Activated CD4-positive, alpha-beta memory T cell treated with anti-CD3 and anti-CD28 coated beads for 36 hours (primary cell): ENCODE measurements at places on chromosomes 16 and 17.

DNA sequence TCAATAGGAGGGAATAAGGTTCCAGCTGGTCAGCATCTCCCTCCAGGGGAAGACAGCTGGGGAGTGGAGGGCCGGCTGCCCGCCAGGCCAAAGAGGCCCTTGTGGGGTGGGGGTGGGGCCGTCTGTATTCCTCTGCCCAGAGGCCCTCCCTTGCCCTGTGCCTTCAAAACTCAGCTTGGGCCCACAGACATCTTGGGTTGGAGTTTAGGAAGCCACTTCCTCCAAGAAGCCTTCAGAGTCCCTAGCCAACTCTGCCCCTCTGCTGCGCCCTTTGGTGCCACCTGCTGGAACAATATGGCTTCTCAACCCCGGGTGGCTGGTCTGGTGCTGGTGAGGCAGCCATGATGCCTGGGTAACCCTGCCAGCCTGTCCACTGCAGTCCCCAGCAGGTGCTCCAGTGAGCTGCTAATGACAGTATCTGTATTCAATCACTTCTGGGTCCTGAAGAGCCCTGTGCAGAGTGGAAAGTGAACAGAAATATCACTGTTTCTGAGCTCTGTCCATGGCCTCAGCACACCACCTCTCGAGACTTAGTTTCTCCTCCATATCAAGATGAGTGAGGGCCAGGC is 16.7 kb downstream of the HSD11B2 start:
- H3K27me3 ChIP-seq: no peaks in the 10 kb centered on the region
- H3K27ac ChIP-seq: no peak overlapping the region
- no peaks in the 10 kb centered on the region for H3K4me1 ChIP-seq
- H3K4me3 ChIP-seq: no peak overlapping the region
- H3K36me3 ChIP-seq: peaks cover 2% of the 10 kb centered on the region
- DNase-seq: peak; percentile 87

GRCh38 chr17:82923366-82924113 is 83.7 kb upstream of the ZNF750 start:
- H3K27me3 ChIP-seq: no peaks in the 10 kb centered on the region
- H3K27ac ChIP-seq: no peak overlapping the region
- no peaks in the 10 kb centered on the region for H3K4me1 ChIP-seq
- H3K36me3 ChIP-seq: peaks cover 22% of the 10 kb centered on the region
- no peak overlapping the region for H3K4me3 ChIP-seq

DNA sequence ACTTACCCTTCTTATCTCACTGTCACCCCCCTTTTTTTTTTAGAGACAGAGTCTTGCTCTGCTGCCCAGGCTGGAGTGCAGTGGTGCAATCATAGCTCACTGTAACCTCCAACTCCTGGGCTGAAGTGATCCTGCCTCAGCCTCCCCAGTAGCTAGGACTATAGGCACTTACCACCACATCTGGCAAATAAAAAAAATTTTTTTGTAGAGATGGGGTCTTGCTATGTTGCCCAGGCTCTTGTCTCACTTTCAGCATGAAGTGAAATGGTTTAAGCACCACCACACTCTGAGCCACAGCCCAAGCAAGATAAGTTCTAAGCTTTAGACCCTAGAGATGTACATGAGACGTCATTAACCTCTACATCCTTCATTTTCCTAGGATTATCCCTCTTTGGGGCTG is 34.5 kb upstream of the EFCAB13 start:
- peaks cover 5% of the 10 kb centered on the region for H3K4me1 ChIP-seq
- no peak for DNase-seq
- H3K27me3 ChIP-seq: no peaks in the 10 kb centered on the region
- H3K27ac ChIP-seq: no peak overlapping the region
- no peak overlapping the region for H3K4me3 ChIP-seq

DNA sequence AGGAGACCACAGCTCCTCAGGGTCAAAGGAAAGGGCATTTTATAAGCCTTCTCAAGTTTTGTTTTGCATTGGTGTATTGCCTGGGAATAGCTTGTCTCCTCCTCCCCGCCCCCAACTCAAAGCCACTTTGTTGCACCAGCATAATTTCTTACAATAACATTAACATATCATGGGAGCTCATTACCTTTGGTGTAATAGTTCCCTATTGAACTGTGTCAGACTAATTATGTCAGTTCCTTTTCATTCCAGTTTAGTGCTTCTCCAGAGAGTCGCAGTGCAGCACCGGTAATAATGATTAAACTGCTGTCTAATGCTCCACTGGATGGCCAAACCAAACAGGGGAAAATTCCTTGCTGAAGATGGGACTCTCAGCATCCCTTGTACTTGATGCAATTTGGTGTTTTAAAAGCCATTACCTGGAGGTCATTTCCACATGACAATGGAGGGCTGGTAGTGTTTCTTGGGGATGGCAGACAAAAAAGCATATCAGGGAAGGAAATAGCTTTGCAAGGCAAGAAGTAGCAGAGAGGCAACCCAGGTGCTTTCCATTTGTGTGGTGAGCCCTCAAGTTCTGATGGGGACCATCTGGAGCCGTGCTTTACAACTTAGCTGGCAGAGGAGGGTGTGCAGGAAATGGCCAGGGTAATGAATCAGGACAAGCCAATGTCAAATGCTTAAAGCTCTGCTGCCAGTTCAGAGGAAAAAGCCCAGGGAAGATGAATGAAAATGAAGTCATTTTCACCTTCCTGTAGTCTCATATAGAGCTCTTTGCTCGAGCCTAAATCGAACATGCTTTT is 91.5 kb upstream of the NLRP1 start:
- no peaks in the 10 kb centered on the region for H3K36me3 ChIP-seq
- H3K27ac ChIP-seq: no peak overlapping the region

DNA sequence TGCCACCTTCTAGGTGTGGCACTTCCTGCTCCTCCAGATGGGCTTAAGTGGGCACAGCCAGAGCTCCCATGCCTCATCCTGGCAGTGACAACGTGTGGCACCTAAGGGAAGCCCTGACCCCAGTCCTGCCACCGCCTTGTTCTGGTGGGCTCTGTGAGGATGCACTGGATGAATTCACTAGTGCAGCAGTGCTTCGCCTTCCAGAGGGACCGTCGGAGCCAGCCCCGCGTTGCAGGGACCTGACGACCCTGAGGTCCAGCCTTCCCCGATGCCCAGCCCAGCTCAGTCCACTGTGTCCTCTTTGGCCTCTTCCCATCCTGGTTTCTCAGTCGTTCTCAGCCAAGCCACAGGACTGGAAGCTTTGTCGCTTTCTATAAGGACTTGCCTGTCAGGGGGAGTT is 399.8 kb downstream of the SEC14L1 start:
- peaks cover 6% of the 10 kb centered on the region for H3K4me1 ChIP-seq
- H3K4me3 ChIP-seq: no peak overlapping the region
- no peak overlapping the region for H3K27ac ChIP-seq
- H3K27me3 ChIP-seq: peaks cover 15% of the 10 kb centered on the region
- DNase-seq: no peak
- no peaks in the 10 kb centered on the region for H3K36me3 ChIP-seq

DNA sequence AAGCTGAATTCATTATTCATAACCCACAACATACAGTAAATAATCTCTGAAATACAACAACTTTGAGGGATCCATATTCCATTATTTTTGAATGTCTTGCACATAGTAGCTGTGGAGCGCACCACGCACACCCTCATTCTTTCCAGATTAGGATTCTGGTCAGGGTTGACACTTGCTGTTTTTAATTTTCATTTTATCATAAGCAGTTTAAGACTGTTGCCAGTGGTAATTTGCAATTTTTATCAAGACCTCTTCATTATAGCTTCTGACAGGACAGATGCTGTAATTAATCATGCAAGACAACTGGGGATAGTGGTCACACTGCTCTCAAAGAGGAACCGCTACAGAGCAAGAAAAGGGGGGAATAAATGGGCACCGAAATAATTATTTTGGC is 109.7 kb downstream of the TOX3 start:
- no peaks in the 10 kb centered on the region for H3K36me3 ChIP-seq
- no peaks in the 10 kb centered on the region for H3K4me1 ChIP-seq
- H3K4me3 ChIP-seq: no peak overlapping the region

DNA sequence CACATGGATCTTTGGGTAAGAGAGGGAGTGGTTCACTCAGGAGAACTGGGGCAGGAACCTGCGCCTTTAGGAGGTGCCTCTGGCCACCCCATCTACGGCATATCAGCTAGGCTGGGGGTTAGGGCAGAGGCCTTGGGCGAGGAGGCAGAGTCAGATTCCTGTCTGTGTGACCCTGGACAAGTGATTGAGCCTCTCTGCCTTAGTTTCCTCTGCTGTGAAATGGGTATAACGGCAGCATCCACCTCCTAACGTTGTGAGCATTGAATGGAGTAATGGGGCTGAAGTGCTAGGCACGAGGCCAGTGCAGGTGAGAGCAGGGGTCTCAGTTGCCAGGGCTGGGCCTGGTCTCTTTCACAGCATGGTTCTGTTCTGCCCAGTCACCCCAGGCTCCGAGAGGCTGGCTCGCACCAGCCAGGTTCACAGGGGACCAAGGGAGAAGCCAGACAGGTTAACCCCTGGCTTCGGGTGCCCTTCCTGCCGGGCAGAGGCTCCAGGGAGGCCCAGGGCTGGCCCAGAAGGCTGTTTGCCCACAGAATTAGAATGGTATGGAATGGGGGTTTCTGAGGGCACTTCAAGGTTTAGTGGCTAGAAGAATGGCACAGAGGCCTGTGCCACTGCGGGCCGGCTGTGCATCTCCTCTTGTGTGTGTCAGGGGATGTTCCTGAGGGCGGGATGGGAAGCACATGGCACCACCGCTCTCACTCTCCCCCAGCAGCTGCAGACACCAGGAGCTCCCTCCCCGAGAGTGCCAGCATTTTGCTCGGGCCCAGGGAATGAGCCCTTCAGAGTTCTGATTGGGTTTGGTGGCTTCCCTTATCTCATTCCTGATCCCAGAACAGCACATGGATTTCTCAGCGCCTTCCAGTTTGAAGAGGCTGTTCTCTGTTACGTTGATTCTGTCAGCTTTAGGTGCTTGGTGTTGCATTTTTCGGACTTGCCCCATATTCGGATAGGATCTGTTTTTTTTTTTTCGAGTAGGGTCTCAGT is 23.8 kb downstream of the UNC13D start:
- no peak overlapping the region for H3K4me3 ChIP-seq
- H3K4me1 ChIP-seq: peaks cover 21% of the 10 kb centered on the region
- no peak overlapping the region for H3K27ac ChIP-seq
- peaks cover 23% of the 10 kb centered on the region for H3K36me3 ChIP-seq
- no peaks in the 10 kb centered on the region for H3K27me3 ChIP-seq

- peak overlapping the region; percentile 86 for H3K27ac ChIP-seq
- H3K27me3 ChIP-seq: no peaks in the 10 kb centered on the region
- H3K4me1 ChIP-seq: peaks cover 32% of the 10 kb centered on the region
- peak; percentile 87 for DNase-seq
Measured at GRCh38 chr17:3911271-3912053, 4.8 kb downstream of the P2RX1 start.

GRCh38 chr17:7707446-7707845 is 2.4 kb downstream of the EFNB3 start:
- H3K4me3 ChIP-seq: no peak overlapping the region
- peaks cover 65% of the 10 kb centered on the region for H3K27me3 ChIP-seq
- H3K4me1 ChIP-seq: peaks cover 23% of the 10 kb centered on the region
- H3K36me3 ChIP-seq: peaks cover 11% of the 10 kb centered on the region
- DNase-seq: no peak
- no peak overlapping the region for H3K27ac ChIP-seq

DNA sequence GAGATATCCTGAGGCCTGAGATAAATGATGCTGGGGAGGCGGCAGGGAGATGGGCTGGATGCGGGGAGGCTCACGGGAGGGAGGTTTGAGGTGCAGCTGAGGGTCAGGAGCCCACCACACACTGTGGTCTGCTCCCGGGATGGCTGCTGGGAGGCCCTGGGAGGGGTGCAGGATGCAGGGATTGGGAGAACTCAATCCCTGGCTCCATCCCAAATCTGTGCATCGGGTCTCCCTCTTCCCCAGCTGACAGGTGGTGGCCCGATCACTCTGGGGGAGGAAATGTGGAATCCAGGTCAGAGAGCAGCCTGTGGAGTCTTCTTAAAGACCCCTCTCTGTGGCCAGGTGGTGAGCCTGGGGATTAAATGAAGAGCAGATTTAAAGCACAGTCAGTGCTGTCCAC is 12.0 kb downstream of the PHB1 start:
- no peak overlapping the region for H3K4me3 ChIP-seq
- no peaks in the 10 kb centered on the region for H3K4me1 ChIP-seq
- H3K36me3 ChIP-seq: peaks cover 49% of the 10 kb centered on the region
- DNase-seq: no peak
- no peak overlapping the region for H3K27ac ChIP-seq
- H3K27me3 ChIP-seq: no peaks in the 10 kb centered on the region

- H3K27ac ChIP-seq: no peak overlapping the region
- no peak overlapping the region for H3K4me3 ChIP-seq
- H3K27me3 ChIP-seq: peaks cover 8% of the 10 kb centered on the region
- no peaks in the 10 kb centered on the region for H3K4me1 ChIP-seq
- no peaks in the 10 kb centered on the region for H3K36me3 ChIP-seq
- DNase-seq: no peak
Measured at GRCh38 chr17:72135546-72136325, 14.9 kb downstream of the SOX9 start.

- DNase-seq: no peak
- H3K36me3 ChIP-seq: no peaks in the 10 kb centered on the region
- H3K4me1 ChIP-seq: no peaks in the 10 kb centered on the region
- H3K27ac ChIP-seq: no peak overlapping the region
- peaks cover 5% of the 10 kb centered on the region for H3K27me3 ChIP-seq
Measured at GRCh38 chr16:8533509-8533908, 56.8 kb downstream of the TMEM114 start.

GRCh38 chr17:55895112-55895759 is 144.4 kb downstream of the PCTP start:
- H3K27me3 ChIP-seq: peaks cover 13% of the 10 kb centered on the region
- no peak overlapping the region for H3K27ac ChIP-seq
- H3K4me1 ChIP-seq: no peaks in the 10 kb centered on the region
- no peak for DNase-seq

DNA sequence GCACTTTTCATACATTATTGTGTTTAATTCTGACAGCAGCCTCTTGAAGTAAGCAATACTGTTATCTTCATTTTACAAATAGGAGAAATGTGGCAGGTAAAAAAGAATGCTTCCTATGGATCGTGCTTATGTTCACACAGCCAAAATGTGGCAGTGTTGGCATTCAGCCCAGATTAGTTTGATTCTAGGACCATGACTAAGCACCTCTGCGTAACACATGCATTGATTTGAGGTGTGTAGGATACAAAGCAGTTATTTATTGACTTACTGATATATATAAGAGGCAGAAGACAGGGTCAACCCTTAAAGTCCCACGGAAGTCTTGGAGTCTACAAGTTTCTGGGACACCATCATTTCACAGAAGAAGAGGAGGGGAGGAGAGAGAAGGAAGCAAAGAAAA is 1144.4 kb upstream of the GOT2 start:
- H3K27ac ChIP-seq: no peak overlapping the region
- H3K4me3 ChIP-seq: no peak overlapping the region
- H3K36me3 ChIP-seq: no peaks in the 10 kb centered on the region
- no peak for DNase-seq
- H3K4me1 ChIP-seq: no peaks in the 10 kb centered on the region
- H3K27me3 ChIP-seq: no peaks in the 10 kb centered on the region
